ENCODE measurements at places on chromosomes 16 and 17.
A peak's percentile ranks its signal among the peaks of the same experiment; 100 is the strongest.

DNA sequence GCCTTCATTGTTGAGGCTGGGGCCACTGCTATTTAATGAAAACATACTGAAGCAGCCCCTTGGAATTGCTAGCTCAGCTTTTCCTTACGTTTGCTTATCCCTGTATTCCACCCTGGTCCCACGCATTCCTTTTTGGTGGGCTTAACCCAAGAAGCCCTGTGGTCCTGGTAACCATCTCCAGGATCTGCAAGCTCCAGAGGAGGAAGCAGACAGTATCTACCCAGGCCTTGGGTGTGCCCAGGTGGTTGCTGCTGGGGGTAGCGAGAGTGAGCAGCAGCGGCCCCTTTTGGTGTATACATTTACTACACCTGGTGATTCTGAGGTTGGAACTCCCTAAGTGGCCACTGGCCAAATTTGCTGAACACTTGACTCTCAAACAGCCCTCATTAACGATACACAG, 97.7 kb downstream of the CBLN1 start:
- peak; percentile 30 for DNase-seq

GRCh38 chr17:29084541-29085146, 41.7 kb downstream of the PIPOX start:
- DNase-seq: peak; percentile 94

DNA sequence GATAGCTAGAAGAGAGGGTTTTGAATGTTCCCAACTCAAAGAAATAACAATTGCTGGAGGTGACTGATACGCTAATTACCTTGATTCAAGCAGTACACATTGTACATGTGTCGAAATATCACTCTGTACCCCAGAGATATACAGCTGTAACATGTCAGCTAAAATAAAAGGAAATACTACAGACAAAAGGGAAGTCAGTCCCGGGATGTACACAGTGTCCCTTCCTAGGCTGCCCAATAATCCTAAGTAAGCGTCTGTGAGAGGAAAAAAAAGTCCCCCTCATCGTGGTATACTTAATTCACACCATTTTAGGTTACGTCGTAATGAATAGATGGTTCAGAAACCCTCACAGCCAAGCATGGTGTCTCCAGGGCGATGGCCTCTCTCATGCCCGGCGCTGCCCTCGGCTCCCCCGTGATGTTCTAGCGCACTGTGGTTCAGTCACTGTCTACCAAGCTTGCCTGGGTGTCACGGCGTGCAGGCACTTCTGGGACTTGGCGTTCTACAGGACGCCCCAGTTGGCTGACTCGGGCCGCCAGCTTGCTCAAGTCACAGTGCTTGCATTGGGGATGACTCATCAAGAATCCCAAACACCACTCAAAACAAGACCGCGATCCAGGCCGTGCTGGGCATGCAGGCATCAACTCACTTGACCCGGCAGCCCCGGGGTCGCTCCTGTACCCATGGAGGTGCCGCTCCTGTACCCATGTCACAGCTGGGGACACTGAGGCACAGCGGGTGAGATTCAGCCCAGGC, 27.6 kb downstream of the CCDC40 start:
- no peak for DNase-seq

GRCh38 chr16:14373406-14373805, 256.7 kb downstream of the PARN start:
- DNase-seq: no peak

GRCh38 chr16:22091721-22092120, 620 bp upstream of the VWA3A start:
- no peak for DNase-seq

DNA sequence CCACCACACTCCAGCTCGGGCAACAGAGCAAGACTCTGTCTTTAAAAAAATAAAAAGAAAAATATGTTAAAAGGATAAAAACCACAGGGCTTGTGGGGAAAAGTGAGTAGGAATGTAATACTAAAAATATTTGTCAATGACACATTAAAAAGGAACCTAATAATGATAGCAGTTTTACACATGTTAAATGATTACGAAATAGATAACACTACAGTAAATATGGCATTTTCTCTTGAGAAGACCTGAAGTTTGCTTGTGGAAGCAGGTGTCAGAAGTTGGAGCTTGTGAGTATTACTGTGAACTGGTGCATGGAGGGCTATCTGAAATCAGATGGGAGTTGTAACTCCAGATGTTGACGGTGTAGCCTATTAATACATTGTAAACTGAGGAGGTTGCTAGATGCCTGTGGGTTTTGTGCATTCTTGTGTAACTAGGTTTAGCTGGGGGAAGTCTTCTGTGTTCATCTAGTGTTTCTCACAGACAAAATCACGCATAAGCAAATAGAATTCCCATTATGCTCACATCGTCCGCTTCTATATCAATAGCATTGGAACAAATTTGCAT, 44.2 kb upstream of the CLEC18A start:
- no peak for DNase-seq

GRCh38 chr17:75008373-75008772, 4.1 kb upstream of the MRPL58 start:
- DNase-seq: no peak

DNA sequence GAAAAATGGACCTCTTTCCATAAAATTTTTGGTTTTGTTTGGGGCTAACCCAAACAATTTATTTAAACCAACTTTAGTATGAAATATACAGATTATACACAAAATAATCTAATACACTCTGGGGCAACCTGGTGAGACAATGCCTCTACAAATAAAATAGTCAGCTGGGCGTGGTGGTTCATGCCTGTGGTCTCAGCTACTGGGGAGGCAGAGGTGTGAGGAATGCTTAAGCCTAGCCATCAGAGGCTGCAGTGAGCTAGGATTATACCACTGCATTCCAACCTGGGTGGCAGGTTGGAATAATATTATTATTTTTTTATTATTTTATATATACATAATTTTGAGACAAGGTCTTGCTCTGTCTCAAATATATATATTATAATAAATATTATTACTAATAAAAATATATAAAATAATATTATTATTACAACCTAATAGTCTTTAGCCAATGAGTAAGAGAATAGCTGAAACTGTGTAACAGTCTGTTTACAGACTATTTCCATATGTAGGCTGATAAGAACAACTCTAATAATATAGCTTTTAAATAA, 50.5 kb downstream of the GLG1 start:
- DNase-seq: no peak

- peak; percentile 54 for DNase-seq
Observed at GRCh38 chr17:6374761-6375312, 60.1 kb downstream of the AIPL1 start.

- no peak for DNase-seq
Observed at GRCh38 chr16:67805718-67806427, 487 bp downstream of the RANBP10 start.

DNA sequence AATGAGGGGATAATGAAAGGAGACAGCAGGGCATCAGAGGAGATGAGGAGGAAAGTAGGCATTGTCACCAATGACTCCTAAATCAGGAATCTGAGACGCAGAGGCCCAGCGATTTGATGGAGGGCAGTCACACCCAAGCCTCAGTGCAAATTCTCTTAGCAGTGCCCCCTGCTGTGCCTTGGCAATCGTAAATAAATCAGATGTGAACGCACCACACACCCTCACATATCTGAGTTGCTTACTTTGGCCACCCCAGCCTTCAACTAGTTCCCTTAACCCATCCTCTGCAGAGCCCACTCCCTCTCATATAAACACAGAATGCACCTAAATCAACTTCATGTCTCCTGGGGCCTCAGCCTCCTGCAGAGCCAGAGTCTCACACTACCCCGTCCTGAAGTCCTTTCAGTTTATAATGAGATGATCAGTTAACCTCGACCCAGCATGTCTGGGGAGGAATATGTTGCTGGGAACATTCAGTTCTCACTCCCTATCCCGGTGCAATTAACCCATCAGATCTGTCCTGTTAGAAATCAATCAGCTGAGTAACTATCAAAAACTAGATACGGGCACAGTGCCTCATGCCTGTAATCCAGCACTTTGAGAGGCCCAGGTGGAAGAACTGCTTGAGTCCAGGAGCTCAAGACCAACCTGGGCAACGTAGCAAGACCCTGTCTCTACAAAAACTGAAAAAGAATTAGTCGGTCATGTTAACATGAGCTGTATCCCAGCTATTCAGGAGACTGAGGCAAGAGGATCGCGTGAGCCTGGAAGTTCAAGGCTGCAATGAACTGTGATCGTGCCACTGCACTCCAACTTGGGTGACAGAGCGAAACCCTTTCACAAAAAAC, 78.4 kb downstream of the SLC39A11 start:
- DNase-seq: peak; percentile 50

DNA sequence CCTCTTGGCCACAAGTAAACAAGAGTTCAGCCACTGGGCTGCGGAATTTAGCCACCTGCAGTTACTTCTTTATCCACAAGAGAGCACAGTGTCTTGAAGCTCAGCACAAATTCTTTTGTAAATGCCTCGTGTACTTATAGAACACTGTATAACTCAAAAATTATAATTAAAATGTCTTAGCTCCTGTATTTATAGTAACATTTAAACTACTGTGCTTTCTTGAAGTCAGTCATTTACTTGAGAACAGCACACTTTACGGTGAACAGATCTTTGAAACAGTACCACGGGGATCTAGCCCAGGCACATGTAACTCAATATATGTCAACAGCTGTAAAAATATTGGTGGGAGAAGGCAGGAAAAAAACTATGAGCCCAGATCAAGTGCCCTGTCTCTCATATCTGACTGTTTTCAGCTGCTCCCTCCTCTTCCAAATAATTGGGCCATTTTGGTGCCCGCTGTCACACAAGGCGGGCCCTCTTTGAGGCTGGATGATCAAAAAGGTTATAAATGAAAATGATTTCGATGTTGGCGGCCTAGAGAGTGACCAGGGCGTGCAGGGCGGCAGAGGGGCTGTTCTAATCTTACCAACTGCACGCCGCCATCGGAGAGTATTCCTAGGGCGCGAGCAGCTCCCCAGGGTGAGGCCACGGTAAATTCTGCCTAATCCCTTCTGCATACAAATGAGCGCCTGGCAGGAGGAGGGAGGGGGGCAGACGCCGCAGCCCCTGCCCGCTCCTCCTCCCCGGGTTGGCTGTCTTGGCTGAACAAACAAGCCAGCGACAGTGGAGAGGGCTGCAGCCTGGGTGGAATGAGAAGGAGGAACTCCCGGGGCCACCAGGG, 183.2 kb downstream of the C16orf78 start:
- DNase-seq: peak; percentile 87

DNA sequence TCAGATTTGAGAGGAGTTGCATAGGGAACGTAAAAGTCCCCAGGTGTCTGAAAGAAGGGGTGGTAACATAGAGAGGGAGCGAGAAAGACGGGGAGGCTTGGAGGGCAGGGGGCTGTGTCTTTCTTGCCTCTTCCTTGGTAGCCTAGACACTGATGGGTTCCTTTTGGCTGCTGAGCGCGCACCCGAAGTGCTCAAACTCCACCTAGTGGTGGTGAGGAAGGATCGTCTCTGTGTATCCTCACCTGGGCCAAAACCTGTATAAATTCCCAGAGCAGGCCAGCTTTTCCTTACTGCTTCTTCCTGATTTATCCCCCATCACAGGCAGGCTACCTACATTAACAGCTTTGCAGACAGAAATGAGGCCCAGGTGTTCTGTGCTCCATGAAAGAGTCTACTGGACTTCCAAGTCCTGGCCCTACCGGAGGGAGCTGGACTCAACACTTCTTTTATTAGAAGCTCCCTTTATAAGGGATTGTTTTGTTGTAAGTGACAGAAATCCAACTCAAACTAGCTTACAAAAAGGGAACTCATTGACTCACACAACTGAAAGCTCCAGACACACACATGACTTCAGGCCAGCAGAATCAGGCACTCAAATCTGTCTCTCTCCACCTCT, 5.5 kb upstream of the SLC25A35 start:
- peak; percentile 83 for DNase-seq

DNA sequence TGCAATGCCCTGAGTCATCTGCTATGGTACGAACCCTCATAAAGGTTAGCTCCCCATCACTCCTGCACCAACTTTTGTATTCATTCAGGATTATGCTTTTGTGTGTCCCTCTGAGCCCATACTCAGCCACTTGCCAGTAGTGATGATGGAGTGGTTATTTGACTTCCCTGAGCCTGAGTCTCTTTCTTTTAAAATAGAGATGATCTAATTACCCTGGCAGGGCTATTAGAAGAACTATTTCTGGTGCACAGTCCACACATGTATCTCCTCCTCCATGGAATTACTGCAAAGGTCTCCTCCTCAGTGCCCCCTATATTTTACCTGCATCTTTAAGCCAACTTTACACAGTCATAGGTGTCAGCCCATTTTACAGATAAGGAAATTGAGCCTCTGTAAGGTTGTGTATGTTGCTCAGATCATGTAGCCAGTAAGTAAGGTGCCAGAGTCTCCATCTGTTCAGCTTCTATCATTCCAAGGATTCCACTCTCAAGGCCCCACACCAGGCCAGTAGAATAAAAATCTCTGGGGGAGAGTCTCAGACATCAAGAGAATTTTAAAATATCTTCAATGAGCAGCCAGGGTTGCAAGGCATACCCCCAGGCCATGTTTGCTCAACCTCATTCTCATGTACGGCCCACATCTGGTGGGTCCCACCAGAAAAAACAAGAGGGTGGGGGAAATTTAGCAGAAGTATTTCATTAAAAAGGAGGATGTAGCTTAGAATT, 333.7 kb upstream of the HSBP1 start:
- no peak for DNase-seq

GRCh38 chr16:89922884-89923639, at the start of gene TUBB3:
Gene TUBB3 (plus strand): TSS chr16:89923342. CDS start chr16:89923402, 60 bp downstream.
- peak; percentile 93 for DNase-seq

GRCh38 chr16:58485184-58485887, 14.6 kb upstream of the NDRG4 start:
- DNase-seq: peak; percentile 43

GRCh38 chr17:64075913-64076312, 54.0 kb downstream of the ERN1 start:
- DNase-seq: no peak

GRCh38 chr17:72599891-72600290, 479.1 kb downstream of the SOX9 start:
- no peak for DNase-seq

DNA sequence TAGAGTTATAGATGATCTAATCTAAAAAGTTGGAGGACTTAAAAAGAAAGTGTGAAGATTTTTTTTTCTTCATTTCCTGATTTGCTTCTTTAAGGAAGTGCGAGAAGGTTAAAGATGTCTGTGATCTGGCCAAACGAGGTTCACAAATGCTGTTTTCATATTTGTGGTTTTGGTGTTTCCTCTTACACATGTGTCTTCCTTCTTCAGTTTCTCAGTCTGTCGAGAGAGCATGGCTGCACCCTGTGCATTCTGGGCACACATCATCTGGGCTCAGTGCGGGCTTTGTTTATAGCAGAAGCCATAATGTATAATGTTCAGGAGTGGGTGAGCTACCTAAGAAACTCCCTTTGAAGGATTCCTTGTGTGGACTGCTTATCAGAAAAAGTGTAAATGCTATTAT, 260.4 kb upstream of the TBX2 start:
- no peak for DNase-seq

DNA sequence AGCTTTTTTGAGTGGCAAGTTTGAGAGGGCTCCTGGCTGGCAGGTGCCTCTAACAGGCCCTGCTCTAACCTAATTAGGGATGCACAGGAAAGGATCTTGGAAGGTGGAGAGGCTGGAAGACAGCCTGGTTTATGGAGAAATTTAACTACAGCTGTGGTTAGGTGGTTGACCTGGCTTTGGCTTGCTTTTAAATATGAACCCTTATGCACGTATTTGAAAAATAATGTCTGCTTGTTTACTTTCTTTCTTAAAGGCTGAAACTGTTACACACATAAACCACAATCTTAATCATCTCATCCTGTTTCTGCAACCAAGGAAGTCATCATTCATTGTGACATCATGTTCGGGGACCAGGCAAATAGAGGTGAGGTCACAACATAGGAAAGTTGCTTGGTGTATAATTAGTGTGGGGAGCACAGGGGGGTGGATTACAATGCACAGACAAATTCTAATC, 23.1 kb upstream of the DHRS13 start:
- no peak for DNase-seq

Measured in eye (tissue), 1 donor.